ENCODE measurements at places on chromosomes 5 and 9.

DNA sequence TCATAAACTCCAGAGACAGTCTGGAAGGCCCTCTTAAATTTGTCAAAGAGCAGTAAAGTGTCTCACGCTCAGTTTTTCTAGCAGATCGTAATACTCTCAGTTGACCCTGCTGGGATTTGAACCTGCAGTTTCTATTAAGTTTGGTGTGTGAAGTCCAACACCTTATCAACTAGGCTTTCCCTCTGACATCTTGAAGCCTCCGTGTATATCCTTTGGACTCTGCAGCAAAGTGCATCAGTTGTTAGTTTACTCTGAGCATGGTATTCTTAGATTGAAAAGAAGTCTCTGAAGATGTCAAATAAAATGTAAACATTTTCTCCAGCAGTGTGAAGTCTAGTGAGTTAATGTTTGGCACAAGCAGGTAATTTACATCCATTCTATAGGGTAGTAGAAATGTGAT lies 2.4 kb downstream of the FUBP3 start:
- no peak for DNase-seq

DNA sequence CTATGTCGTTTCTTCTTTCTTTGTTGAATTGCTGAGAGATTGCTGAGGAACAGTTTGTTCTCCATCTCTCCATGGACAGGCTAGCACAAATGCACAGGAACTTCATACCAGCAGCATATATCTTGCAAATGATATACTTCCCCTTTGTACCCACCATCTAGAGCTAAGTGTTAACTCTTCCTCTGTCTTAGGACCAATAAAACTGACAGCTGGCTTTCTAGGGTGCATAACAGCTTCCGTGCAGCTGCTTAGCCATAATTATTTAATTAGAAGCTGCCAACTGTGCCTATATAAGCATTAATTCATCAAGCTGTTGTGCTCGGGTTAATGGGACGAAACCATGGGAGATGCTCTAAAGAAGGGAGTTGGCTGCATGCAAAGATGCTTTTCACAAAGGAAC lies 38.7 kb downstream of the KCTD16 start:
- DNase-seq, result no peak

DNA sequence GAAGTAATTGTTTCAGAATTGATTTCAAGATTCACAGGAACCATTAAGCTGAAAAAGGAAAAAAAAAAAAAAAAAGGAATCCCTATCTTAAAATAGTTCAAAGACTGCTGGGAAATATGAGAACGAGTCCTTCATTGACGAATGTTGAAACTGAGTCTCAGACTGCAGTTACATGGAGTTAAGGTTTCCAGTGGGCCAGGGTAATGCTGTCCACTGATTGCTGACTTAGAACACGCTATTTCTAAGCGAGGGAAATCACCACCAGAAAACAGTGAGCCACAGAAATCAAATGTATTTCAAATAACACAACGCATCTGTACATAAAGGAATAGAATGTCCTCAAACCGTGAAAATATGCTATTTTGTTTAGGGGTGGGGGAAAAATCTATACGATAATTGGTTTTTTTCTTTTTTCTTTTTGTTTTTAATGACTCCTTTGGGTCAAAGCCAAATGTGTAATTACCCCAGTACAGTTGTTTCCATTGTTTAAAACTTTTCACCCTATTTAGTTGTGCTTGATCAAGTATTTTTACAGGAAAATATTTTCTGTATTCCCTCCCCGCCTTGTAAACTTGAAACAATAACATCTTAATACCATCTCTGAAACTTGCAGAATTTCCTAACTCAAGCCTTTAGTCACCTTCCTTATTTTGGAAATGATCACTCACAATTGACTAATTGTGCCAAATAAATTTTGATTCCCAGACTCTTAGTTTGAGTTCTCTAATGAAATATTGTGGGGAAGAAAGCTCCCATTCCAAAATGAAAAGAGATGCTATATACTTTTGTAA lies 208.3 kb downstream of the MCTP1 start:
- no peak for DNase-seq

- DNase-seq, result no peak
These were observed 130.4 kb downstream of the CRB2 start for GRCh38 chr9:123486431-123486830.

DNA sequence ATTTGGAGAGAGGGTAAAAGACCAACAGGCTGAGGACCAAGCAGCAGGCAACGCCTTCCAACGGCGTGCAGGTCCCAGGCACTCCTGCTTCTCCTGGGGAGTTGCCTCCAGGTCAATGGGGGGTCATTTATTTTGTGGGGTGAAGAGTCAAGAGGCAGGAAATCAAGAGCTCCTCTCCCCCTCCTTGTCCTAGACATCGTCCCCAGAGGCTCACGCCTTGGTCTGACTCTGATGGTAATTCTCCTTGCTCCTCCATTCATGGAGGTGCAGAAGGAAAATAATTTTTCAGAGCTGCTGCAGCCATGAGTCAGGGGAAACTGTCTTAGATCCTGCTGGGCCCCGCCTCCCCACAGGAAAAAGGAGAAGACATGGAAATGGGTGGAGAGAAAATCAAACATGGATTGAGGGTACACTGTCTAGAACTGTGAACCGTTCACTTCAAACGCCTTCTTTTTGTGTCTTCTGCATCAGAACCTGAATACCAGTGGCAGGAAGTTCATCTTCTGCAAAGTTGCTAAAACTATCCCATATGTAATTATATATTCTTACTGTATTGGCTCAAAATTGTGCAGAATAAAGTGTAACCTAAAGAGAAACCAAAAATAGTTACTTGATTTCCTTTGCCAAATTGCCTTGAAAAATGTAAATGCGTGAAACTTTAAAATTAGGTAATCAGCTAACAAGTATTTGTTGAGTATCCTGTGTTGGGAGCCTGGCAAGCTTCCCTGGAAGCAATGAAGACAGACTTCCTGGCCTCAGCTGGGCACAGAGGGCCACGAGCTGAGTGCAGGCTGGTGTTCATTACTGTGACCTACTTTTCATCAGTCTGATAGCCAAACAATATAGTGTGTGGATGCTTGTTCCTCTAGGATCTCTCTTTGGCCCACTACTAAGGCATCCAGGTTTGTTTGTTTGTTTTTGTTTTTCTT lies 142.0 kb downstream of the CMYA5 start:
- DNase-seq, result no peak

- DNase-seq, result peak; percentile 56
These were observed 1.3 kb downstream of the CD74 start for GRCh38 chr5:150411245-150411979.

GRCh38 chr9:68455451-68455850 lies 85.2 kb downstream of the TMEM252 start:
- DNase-seq, result no peak

GRCh38 chr5:170361616-170362015 lies 27.6 kb downstream of the KCNMB1 start:
- DNase-seq, result no peak

DNA sequence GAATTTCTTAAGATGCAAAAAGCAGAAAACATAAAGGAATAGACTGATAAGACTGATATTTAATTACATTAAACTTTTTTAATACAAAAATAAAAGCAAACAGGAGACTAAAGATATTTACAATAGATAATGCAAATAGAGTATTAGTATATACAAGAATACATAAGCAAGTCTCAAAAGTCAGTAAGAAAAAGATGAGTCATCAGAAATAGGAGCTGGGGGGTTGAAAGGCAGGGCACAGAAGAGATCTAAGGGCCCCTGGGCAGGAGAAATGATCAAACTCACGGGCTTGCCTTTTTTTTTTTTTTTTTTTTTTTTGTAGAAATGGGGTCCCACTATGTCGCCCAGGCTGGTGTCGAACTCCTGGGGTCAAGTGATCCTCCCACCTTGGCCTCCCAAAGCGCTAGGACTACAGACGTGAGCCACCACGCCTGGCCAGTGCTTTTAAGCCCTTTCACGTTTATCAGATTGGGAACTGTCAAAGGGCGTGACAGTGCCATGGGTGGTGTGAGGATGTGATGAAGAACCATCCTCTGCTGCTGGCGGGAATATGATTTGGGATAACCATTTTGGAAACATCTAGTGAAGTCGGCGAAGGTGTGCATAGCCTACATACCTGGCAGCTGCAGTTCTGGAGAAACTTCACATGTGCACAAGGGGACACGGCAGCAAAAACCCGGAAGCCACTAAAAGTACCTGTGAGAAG lies 126.1 kb downstream of the CACNA1B start:
- DNase-seq, result no peak

- no peak for DNase-seq
These were observed 60.9 kb downstream of the ANKRD55 start for GRCh38 chr5:56172241-56172640.

DNA sequence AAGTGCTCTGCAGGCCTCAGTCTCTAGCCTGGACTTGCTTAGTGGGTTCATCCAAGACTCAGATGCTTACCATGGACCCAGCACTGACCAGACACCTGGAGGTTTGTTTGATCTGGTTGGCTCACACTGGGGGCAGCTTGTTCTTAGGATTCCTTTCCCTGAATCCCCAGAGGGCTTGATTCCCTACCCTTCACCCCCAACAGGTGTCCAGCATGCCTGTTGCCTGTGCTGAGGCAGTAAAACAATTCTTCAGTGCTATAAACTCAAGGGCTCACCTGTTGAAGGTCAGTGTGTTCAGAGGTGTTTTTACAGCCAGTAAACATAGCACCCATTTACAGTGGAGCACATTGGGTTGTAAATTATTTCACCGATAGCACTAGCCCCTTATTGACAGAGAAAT lies 123.8 kb upstream of the KLF4 start:
- DNase-seq, result no peak

GRCh38 chr5:178466342-178466741 lies 123.9 kb downstream of the COL23A1 start:
- no peak for DNase-seq

GRCh38 chr5:146778795-146779194 lies 99.8 kb downstream of the PPP2R2B start:
- DNase-seq, result no peak

DNA sequence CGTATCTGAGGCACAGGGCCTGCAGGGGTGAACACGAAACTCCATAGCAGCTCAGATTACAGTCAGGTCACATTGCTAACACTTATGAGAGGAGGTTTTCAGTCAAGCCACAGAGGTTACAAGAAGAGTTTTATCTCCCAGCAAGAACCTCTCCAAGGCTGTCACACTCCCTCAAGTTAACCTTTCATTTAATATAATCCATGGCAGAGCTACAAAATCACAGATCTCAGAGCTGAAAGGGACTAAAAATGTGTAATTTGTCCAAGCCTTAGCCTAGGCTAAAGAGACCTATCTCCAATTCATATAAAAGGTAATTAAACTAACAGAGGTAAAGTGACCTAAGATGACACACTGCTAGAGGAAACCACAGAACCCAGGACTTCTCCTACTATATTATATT lies 57.2 kb downstream of the MLANA start:
- DNase-seq, result no peak

- no peak for DNase-seq
These were observed 47.0 kb downstream of the APC start for GRCh38 chr5:112784726-112785125.

- DNase-seq, result no peak
These were observed 94.5 kb upstream of the CD180 start for GRCh38 chr5:67291066-67291465.

- DNase-seq, result no peak
These were observed 85.8 kb upstream of the ALDH1A1 start for GRCh38 chr9:73038613-73039012.

- DNase-seq, result no peak
These were observed at the start of gene ZNF366 for GRCh38 chr5:72507231-72507906. Gene ZNF366 (minus strand): TSS chr5:72507410. CDS start chr5:72461496, 45,914 bp downstream.

GRCh38 chr5:154118893-154119336 lies 71.6 kb upstream of the GALNT10 start:
- DNase-seq, result no peak

GRCh38 chr9:104988539-104988938 lies 60.6 kb upstream of the ABCA1 start:
- DNase-seq, result no peak

DNA sequence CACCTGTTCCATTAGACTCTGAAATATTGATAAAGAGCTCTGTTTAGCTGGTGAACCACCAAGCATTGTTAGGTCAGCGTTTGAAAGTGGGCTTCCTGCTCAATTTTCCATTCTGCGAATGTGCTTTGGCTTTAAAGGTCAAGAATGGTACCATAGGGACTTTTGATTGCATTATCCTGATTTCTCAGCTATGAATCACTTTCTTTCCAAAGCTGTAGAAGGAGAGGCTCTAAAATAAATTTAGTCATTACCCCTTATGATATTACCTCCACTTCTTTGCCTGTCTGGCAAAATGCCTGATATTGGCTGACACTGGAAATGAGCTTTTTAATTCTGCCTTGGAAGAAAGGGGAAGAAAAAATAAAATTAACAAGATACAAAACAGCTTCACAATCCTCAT lies 237.2 kb upstream of the CTNND2 start:
- no peak for DNase-seq
